ENCODE measurements at places on chromosomes 3 and 15.

GRCh38 chr15:57320631-57321220 lies 55.6 kb upstream of the CGNL1 start:
- no peak for DNase-seq

GRCh38 chr15:52180851-52181450 lies 10.2 kb downstream of the GNB5 start:
- no peak for DNase-seq

- no peak for DNase-seq
Measured at GRCh38 chr3:61853912-61854311, 292.5 kb downstream of the PTPRG start.

- DNase-seq: no peak
Measured at GRCh38 chr3:176590722-176591121, 606.6 kb downstream of the TBL1XR1 start.

- peak; percentile 27 for DNase-seq
Measured at GRCh38 chr3:123723522-123724168, 138.8 kb upstream of the HACD2 start.

DNA sequence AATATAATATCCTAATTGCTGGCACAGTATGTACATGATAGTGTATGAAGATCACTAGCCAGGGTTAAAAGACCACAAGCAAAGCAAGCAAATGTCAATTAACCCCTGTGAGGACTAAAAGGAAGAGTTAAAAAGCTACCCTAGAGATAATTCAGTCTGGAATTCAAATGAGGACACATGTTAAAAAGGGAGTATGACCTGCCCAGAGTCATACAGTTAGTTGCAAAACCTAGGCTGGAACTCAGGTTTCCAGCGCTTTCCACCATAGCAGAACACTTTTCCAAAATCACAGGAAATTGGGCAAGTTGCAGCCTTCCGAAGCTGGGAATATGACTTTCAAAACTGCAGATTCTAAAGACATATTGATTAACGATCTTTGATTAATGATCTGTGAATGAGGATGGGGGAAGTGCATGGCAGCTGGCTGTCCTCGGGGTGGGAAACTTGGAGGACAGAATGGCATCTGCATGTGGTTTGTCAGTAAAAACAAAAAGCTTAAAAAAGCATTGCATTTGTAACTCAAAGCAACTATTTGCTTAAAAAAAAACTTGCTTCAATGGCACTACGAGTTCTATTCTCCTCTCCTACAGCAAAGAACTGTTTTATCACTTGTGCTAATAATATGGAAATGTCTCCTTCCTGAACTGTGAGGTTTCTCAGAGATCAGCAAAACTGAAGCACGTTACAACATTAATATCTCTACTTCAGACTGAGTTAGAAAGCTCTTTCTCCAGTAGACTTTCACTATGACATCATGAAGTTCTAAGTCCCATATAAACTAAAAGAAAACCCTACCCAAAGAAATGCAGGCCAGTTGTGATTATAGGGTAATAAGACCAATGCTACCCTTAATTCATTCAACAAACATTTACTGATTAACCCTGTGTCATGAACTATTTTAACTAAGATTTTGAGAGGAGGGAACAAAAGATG lies 46.2 kb downstream of the IGSF11 start:
- no peak for DNase-seq

- no peak for DNase-seq
Measured at GRCh38 chr3:106421909-106422308, 553.1 kb upstream of the CBLB start.

GRCh38 chr15:73699249-73700040 lies 15.3 kb downstream of the CD276 start:
- no peak for DNase-seq

DNA sequence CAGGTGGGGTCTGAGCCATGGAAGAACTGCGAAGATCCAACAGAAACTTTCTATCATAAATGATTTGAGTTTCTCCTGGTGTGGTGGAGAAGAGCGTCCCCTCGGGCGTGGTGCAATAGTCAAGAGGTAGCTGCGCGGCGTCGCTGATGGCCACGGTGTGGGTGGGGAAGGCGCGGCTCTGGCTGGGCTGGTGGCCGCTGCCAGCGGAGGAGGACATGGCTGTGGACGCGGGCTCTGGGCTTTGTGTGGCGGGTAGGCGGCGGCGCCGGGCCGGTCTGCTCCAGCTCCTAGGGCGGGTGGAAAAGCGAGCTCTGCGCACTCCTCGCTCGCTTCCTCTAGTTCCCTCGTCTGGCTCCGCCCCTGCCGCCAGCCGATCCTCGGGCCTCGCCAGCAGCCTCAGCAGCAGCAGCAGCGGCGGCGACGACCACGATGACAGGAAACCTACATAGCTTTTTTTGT lies 5.9 kb downstream of the STARD9 start:
- peak; percentile 75 for DNase-seq

DNA sequence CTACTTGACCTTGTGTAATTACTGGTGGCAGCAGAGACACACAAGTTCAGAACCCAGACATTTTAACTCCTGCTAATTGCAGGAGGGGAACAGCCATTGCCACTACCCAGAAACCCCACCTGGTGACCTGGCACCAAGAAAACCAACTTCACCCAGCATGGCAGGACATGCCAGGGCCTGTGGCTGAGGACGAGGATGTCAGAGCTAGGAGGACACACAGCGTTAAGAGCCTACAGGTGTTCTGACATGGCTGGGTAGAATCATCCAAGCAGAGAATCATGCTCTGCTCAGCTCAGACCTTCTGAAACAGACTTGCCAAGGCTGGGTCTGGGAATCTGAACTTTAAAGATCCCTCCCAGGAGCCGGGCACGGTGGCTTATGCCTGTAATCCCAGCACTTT lies 11.7 kb upstream of the SPATA12 start:
- DNase-seq: no peak

- no peak for DNase-seq
Measured at GRCh38 chr3:160929595-160929994, 173.6 kb downstream of the PPM1L start.

GRCh38 chr15:87569581-87569980 lies 687.0 kb downstream of the NTRK3 start:
- DNase-seq: no peak

GRCh38 chr3:174023421-174023820 lies 625.9 kb downstream of the NLGN1 start:
- DNase-seq: no peak

- no peak for DNase-seq
Measured at GRCh38 chr15:80315289-80315987, 63.4 kb upstream of the CTXND1 start.

DNA sequence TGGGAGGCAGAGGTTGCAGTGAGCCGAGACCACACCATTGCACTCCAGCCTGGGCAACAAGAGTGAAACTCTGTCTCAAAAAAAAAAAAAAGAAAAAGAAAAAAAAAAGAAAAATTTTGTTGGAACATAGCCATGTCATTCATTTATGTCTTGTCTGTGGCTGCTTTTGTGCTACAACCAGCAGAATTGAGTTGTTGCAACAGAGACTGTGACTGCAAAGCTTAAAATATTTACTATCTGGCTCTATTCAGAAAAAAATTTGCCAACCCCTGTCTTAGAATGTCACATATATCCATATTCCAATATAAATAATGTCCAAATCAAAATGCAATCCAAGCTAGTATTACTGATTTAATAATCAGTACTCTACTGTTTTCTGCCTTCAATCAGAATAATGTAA lies 25.1 kb downstream of the CD80 start:
- no peak for DNase-seq

DNA sequence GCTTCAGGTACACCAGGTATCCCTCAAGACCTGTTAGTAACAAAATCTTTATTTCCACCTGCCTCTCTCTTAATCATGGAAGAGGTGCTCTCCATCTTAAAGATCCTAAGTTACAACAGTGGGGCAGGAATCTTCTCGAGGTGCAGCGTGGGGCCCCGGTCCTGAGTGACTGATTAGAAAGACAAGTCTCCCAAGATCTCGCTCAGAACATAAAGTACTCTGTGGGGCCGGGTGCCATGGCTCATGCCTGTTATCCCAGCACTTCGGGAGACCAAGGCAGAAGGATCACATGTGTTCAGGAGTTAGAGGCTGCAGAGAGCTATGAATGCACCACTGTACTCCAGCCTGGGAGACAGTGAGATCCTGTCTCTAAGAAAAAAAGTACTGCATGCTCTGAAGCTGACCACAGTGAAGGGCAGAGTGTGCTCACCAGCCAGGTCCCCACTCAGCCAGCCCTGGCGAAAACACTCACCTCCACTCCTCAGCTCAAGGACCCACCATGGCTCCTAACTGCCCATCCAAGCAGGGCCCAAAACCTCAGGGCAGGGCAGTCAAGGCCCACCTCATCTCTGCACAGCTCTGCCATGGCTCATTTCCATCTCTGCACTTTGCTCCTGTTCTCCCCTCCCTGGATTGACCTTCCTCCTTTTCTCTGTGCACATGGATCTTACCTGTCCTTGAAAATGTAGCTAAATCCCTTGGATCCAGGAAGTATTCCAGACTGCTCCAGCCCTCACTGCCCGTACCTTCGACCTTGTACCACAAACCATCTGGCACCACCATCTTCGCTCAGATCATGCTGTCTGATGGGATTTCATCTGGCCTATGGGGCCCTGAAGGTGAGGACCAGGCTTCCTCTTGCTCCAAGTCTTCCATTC lies 7.1 kb downstream of the SEMA7A start:
- DNase-seq: no peak

DNA sequence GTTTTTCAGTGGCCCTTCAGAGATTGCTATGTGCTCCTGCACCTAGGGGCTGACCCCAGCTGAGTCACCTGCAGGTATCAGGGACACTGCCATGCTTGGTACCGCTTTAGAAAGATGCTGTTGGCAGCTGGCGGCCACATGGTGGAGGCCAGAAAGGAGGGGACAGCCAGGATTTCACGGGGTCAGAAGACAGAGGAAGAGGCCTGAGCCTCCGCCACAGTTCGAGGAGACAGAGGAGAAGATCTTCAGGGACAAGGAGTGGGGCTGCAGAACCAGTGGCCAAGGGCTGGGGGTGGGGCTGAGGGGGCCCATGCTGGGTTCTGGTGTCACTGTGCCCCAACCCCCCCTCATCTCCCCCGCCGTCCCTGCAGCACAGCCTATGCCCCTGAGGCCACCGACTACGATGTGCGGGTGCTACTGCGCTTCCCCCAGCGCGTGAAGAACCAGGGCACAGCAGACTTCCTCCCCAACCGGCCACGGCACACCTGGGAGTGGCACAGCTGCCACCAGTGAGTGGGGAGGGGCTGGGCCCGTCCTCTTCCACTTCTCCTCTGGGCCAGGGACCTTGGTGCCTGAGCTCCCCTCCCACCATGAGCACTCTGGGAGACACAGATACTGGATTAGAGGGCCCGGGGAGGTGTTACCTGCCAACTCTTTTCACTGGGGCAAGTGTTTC lies 19.9 kb downstream of the LOXL1 start:
- DNase-seq: no peak

- no peak for DNase-seq
Measured at GRCh38 chr15:77416954-77417353, 3.0 kb downstream of the PEAK1 start.

DNA sequence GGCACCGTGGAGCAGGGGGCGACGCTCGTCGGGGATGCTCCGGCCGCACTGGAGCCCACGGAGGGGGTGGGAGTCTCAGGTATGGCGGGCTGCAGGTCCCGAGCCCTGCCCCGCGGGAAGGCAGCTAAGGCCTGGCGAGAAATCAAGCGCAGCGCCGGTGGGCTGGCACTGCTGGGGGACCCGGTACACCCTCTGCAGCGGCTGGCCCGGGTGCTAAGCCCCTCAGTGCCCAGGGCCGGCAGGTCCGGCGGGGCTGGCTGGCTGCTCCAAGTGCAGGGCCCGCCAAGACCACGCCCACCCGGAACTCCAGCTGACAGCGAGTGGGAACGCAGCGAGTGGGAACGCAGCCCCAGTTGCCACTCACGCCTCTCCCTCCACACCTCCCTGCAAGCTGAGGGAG lies 676.4 kb downstream of the SI start:
- no peak for DNase-seq

DNA sequence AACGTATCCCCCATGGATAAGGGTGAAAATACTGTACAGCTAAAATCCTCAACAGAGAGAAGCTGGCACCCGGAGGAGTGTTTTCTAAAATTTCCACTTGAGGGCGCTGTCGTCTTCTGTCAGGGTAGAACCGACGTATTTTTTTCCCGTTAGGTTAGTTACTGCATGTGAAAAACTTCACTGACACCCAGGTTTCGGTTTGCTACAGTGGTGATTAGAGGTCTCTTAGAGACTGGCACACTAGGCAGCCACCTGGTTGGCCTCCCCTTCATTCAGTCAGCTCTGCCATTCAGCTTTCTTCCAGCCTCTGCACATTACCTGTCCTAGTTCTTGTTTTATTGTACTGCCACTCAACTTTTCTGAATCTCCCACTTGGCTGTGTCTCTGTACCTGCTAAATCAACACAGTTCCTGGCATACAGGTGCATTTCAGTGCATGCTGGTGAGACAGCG lies 18.4 kb downstream of the CCK start:
- peak; percentile 61 for DNase-seq

GRCh38 chr3:54264050-54264449 lies 141.7 kb downstream of the CACNA2D3 start:
- no peak for DNase-seq

- DNase-seq: no peak
Measured at GRCh38 chr3:99856437-99857220, 39.0 kb downstream of the CMSS1 start.

GRCh38 chr15:76337696-76338485 lies 1.3 kb downstream of the ISL2 start:
- no peak for DNase-seq

Measured in naive thymus-derived CD8-positive, alpha-beta T cell (primary cell).